Right cardiac atrium (tissue), 5 donors: ENCODE measurements at places on chromosomes 5 and 9. TPM values are rescaled to one million over a fixed set of nuclear protein-coding genes. Genes with fewer than 3 reads are reported as not detected.

The BARX1 gene
- polyA plus RNA-seq, result not detected

The IRGM gene
- not detected for polyA plus RNA-seq

The AP3B1 gene
- polyA plus RNA-seq, result 19.0 TPM

DNA sequence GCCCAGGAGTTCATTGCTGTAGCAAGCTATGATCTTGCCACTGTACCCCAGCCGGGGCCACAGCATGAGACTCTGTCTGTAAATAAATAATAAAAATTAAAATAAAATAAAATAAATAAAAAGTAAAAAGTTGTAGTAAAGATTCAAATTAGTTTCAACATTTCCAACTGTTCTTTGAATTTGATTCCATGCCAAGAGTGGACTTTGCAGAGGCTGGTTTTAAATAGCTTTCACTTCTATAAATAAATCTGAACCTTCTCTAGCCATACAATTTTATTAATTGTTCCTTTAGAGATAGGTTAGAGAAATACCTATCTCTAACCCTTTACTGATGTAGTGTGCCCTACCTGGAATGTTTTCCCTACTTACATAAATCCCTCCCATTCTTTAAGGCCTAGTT, 129.7 kb upstream of the SLIT3 start:
- DNase-seq, result no peak

DNA sequence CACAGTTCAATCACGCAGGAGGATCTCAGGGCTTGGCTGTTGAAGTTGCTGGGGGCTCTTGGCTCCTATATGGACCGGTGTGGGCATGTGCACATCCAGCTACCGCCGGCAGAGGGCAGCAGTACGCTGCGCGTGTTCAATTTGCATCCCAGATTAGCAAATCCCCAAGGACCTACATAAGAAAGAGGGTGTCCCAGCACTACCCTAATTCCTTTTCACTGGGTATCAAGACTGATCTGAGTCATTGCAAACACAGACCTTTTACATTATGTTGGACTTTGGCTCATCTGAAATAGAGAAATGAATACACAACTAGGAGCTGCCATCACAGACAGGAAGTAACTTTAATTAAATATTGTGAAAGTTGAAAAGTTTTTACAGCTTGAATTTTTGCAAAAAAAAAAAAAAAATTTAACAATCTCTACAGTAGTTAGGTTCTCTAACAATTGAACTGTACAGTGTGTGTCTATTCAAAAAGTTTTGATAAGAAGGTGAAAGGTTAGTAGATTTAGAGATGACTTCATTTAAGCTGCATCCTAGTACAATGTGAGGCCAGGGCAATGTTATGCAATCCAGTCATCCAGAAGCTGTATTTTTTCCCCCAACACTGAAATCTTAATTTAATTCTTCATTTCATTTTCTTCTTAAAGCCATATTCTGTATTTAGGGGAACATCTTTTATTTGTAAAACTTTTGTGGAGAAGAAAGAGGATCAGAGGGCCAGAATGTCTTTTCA, 404.0 kb downstream of the EBF1 start:
- peak; percentile 90 for DNase-seq

GRCh38 chr5:160230686-160231527, 1.6 kb downstream of the FABP6 start:
- no peak for DNase-seq

DNA sequence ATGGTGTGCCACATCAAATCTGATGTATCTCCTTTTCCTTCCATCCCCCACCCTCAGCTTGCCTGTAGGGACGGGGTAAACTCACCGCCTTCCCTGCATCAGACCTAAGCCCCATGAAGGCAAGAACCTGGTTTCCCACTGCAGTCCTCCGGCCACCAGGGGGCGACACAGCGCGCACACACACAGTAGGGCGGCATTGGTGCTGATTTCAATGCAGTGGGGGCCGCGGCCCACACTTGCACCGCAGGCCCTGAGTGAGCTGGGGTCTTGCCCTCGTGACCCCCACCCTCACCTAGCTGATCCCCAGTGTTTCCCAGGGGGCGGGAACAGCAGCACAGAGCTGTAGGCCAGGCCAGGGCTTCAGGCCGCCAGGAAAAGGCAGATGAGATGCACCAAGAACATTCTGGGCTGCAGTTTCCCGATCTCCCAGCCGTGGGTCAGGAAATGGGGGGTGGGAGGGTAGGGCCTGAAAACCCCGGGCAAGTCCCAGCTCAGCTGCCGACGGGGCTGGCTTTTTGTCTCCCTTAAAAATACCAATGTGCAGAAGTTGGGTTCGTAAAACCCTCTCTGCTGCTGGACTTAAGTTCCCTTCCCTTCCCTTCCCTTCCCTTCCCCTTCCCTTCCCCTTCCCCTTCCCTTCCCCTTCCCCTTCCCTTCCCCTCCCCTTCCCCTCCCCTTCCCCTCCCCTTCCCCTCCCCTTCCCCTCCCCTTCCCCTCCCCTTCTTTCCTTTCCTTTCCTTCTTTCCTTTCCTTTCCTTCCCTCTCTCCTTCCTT, 19.5 kb downstream of the FAM163B start:
- no peak for DNase-seq

The ZNF474 gene
- polyA plus RNA-seq, result not detected

The C9 gene
- polyA plus RNA-seq, result not detected

DNA sequence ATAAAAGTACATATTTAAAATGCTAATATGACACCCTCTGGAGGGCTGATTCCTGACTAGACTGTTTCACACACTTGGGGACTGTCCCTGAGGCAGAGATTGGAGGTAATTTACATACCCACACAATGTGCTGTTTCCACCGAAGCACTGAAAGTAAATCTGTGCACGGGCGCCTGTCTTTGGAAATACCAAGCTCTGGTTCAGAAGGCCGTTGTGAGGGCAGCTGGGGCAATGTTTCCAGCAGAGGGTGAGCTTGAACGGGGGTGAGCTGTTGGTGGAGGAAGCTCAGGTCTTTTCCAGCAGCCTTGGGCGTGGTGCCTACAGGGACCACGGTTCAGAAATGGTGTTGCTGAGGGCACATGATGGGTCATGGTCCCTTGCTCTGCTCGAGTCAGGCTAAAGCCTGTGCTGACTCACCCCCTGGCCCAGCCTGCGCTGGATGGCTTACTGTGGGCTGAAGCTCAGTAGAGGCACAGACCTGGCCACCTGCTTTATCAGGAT, 25.8 kb upstream of the HMCN2 start:
- no peak for DNase-seq

GRCh38 chr5:119019949-119020348, 31.6 kb upstream of the DTWD2 start:
- no peak for DNase-seq

DNA sequence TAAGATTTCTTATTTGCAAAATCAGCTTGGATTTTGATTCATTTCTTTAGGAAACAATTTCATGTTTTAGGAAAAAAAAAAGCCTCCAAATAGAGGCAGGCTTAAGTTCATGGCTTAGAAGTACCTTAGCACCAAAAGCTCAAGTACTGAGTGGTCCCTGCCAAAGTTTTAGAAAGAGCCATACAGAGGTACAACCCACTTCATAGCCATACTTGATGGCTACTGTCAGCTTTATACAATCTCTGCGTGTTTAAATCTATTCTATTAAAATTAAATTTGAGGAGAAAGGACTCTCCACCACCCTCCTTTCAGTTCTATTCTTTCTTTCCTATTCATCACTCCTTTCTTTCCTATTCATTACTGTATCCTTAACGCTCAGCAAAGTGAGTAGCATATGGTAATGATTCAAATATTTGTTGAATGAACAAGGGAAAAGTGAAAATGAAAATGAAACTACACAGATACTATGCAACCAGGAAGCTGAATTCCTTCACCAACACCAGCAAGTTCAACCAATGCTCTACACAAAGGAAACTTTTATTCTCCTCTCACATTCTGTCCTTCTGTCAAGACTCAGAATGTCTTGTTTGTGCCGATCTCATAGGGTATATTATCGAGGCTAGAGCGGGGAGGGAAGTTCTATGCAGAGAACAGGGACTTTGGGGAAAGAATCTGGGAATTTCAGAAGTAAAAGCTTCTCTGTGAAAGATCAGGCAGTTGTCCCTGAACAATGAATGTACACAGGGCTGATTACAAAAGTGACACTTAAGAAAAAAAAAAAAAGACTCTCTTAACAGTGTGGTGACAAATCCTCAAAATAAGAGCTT, 138.6 kb upstream of the SPEF2 start:
- DNase-seq, result no peak

- DNase-seq, result no peak
Measured at GRCh38 chr5:112087222-112087621, 330.2 kb upstream of the NREP start.

The CEP120 gene
- 4.7 TPM for polyA plus RNA-seq
